ENCODE measurements at places on chromosomes 12 and 14.

GRCh38 chr12:98754095-98754494, 109.0 kb downstream of the APAF1 start:
- no peak for DNase-seq

GRCh38 chr14:92373336-92373735, 50.4 kb downstream of the SLC24A4 start:
- DNase-seq, result no peak

GRCh38 chr12:104462931-104463339, 6.2 kb downstream of the CHST11 start:
- DNase-seq, result no peak

DNA sequence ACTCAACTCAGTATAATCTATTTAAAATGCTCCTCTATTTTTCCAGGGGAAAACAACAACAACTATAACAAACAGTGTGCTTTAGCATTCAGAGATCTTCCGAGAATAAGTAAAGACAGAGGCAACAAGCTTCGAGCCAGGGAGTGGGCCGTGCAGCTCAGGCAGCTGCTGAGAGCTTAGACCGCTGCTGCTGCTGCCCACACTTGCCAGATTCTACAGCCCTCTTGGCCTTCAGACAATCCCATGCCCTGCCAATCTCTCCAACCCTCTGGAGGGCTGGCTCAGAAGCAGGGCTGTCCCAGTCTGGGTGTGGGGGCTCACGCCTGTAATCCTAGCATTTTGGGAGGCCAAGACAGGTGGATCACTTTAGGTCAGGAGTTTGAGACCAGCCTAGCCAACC, 23.4 kb upstream of the ELK3 start:
- no peak for DNase-seq

DNA sequence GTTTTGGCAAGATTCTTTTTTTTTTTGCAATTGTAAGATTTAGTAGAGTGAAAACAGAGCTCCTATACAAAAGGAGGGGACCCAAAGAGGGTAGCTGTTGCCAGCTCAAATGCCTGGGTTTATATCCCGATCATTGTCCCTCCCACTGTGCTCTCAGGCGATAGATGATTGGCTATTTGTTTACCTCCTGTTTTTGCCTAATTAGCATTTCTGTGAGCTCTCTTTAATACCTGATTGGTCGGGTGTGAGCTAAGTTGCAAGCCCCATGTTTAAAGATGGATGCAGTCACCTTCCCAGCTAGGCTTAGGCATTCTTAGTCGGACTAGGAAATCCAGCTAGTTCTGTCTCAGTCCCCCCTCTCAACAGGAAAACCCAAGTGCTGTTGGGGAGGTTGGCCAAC, 1.9 kb downstream of the EXOC3L4 start:
- DNase-seq, result no peak

- DNase-seq, result no peak
These were observed 44.3 kb downstream of the SCN8A start for GRCh38 chr12:51635346-51635745.
